IMR-90 (cell line): ENCODE measurements at places on chromosomes 16 and 17. TPM values are rescaled to one million over a fixed set of nuclear protein-coding genes. Genes with fewer than 3 reads are reported as not detected.

GRCh38 chr17:75006653-75007052 is 5.8 kb upstream of the MRPL58 start:
- DNase-seq: no peak

- DNase-seq: no peak
Measured at GRCh38 chr17:33240362-33240761, 52.7 kb downstream of the ASIC2 start.

DNA sequence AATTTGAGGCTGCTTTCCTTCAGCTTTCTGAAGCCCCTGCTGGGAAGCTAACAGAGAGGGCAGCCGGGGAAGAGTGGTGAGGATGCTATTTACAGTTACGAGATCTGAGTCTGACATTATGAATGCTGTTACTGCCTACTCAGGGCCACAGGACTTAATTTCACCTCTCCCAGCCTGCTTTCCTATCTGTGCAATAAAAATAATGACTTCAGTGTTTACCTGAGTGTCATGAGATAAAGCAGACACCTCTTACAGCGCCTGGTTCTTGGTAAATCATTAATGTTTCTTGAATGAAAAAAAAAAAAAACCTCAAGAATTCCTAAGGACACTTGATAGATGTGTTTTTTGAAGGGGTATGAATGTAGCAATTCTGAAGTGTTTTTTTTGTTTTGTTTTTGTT is 24.2 kb upstream of the CPHXL start:
- no peak for DNase-seq

Gene SSTR5
- not detected in 2 replicates for total RNA-seq

Gene CISD3
- total RNA-seq: 1.3 and 1.4 TPM in 2 replicates

Gene UTS2R
- total RNA-seq: not detected in 2 replicates
